ENCODE measurements at places on chromosomes 5 and 9. TPM values are rescaled to one million over a fixed set of nuclear protein-coding genes. Genes with fewer than 3 reads are reported as not detected.

HTR4 gene
- not detected for total RNA-seq

IFNB1 gene
- total RNA-seq = not detected

IQGAP2 gene
- 2.1 TPM for total RNA-seq

SPATA31A3 gene
- not detected for total RNA-seq

C5orf52 gene
- not detected for total RNA-seq
